Stimulated activated CD4-positive, alpha-beta T cell treated with anti-CD3 and anti-CD28 coated beads, Interleukin-1b, Interleukin-23, amount 100 ng/mL, for 48 hours (primary cell): ENCODE measurements at places on chromosomes 6 and 20.

- DNase-seq: no peak
Measured at GRCh38 chr6:105780146-105780860, 305.8 kb upstream of the PRDM1 start.

DNA sequence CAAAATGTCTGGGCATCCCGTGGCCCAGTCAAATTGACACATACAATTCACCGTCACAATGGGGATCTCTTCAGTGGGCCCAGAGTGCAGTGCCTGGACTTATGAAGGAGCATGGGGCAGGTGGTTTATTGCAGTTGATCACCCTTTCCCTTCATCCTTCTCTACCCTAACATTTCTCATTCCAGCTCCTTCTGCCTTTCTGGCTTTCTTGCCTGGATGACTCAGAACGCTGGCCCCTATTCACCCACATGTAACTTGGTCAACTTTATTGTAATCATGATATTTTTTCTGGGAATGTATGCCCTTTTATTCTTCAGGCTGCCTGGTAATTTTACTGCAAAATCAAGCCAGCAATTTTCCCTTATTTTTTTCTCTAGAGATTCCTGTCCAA lies 179.9 kb upstream of the DTNBP1 start:
- no peak for DNase-seq

GRCh38 chr6:23537828-23538227 lies 588.2 kb upstream of the NRSN1 start:
- no peak for DNase-seq

GRCh38 chr20:34222208-34222607 lies 19.0 kb upstream of the ASIP start:
- DNase-seq: peak; percentile 21

GRCh38 chr6:17250237-17250636 lies 30.9 kb upstream of the RBM24 start:
- DNase-seq: no peak

- no peak for DNase-seq
Measured at GRCh38 chr6:67643281-67643680, 991.8 kb upstream of the ADGRB3 start.
